MCF 10A (cell line): ENCODE measurements at places on chromosomes 2 and 18. TPM values are rescaled to one million over a fixed set of nuclear protein-coding genes. Genes with fewer than 3 reads are reported as not detected.

Gene SRD5A2
- not detected in 2 replicates for total RNA-seq

Gene CAPN14
- total RNA-seq, result not detected in 2 replicates

Gene HAAO
- total RNA-seq, result not detected in 2 replicates

- DNase-seq, result peak; percentile 11
- no peaks in the 10 kb centered on the region for H3K27me3 ChIP-seq
- H3K4me3 ChIP-seq, result no peak overlapping the region
- no peak overlapping the region for H3K27ac ChIP-seq
Observed at GRCh38 chr2:147033044-147033443, 811.8 kb upstream of the ACVR2A start.

DNA sequence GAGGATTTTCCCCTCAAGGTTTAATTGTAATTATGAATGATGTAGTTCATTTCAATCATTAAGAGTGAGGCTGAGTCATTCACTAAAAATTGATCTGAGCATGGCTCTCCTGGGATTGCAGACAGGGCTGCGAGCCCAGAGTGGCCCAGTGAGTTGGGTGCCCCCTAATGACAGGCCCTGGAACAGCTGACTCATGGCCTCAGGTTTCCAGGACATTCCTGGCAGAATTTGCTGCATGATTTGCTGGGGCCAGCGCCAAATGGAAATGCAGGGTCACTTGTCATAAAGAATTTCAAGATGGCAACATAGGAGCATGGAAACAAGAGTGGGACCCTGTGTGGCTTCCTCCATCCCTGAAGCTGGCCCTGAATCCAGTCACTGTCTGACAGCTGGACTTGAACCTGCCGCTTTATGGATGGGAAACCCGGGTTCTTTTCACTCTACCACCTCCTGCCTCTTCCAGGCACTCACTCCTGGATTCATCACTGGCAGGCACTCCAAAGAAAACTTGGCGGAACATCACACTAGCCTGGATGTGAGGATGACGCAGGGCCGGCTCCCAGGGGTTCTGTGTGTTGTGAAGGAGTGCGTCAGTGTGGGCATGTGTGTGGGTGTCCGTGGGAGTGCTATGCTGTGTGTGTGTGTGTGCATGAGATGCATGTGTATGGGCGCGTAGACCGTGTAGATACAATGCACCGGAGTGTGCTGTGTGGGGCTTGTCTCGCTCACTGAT lies 15.2 kb downstream of the OTOF start:
- no peaks in the 10 kb centered on the region for H3K27me3 ChIP-seq
- H3K36me3 ChIP-seq, result no peaks in the 10 kb centered on the region
- no peak overlapping the region for H3K4me3 ChIP-seq
- no peaks in the 10 kb centered on the region for H3K4me1 ChIP-seq

- H3K27me3 ChIP-seq, result no peaks in the 10 kb centered on the region
- no peak for DNase-seq
- H3K36me3 ChIP-seq, result peaks cover 2% of the 10 kb centered on the region
- no peak overlapping the region for H3K27ac ChIP-seq
Observed at GRCh38 chr2:65922030-65922429, 489.6 kb upstream of the SPRED2 start.

- H3K36me3 ChIP-seq, result no peaks in the 10 kb centered on the region
- H3K4me1 ChIP-seq, result no peaks in the 10 kb centered on the region
- no peak for DNase-seq
- peaks cover 76% of the 10 kb centered on the region for H3K27me3 ChIP-seq
- no peak overlapping the region for H3K4me3 ChIP-seq
Observed at GRCh38 chr2:154455166-154455565, 243.3 kb upstream of the KCNJ3 start.

DNA sequence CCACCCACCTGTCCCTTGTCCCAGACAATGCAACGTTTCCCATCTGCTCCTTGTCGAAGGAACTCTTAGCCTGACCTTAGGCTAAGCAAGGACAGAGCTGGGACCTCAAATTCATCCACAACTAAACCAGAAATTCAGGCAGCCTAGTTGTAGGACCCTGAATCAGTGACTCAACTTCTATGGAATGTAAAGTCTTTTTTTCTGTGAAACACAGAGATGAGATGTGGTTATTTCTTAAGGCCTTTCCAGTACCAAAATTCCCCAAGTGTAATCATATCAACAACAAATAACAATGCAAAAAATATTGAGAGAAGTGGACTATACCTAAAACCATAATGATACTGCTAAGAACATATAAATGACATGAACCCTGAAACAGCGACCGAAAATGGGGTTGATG lies 46.7 kb downstream of the EN1 start:
- DNase-seq, result no peak
- peaks cover 12% of the 10 kb centered on the region for H3K4me1 ChIP-seq
- peak overlapping the region; percentile 61 for H3K27ac ChIP-seq
- no peak overlapping the region for H3K4me3 ChIP-seq

GRCh38 chr2:231699006-231699405 lies 9.3 kb upstream of the PTMA start:
- DNase-seq, result no peak
- H3K27me3 ChIP-seq, result no peaks in the 10 kb centered on the region
- no peak overlapping the region for H3K27ac ChIP-seq
- H3K4me1 ChIP-seq, result peaks cover 11% of the 10 kb centered on the region
- H3K4me3 ChIP-seq, result no peak overlapping the region

DNA sequence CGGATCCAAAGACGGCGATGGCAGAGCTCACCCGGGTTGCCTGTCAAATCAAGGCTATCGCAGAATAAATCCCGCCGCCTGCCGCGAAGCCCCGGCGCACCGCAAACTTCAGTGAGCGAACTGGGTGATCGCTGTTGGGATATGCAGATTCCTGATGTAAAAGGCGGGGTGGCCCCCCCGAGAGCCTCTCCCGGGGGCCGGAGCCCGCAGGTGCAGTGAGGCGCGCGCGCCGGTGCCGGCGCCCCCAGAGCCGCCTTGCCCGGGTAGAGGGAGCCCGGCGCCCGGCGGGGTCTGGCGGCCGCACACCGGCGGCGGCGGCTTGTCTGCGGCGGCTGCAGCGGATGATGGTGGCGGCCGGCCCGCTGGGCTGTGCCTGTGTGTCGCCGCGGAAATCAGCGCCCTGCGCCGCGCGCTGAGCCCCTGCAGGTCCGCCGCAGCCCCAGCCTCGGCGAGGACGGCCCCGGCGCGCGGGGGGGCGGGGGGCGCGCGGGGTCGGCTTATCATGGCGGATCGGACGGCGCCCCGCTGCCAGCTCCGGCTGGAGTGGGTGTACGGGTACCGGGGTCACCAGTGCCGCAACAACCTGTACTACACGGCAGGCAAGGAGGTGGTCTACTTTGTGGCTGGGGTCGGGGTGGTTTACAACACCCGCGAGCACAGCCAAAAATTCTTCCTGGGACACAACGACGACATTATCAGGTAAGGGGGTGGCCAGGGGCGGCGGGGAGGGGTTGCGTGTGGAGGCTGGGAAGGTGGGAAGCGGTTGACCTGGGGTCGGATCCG lies 1.3 kb downstream of the EML6 start:
- peak; percentile 8 for DNase-seq
- H3K4me1 ChIP-seq, result peaks cover 32% of the 10 kb centered on the region
- H3K27ac ChIP-seq, result no peak overlapping the region
- no peaks in the 10 kb centered on the region for H3K36me3 ChIP-seq
- H3K4me3 ChIP-seq, result peak overlapping the region; percentile 87

DNA sequence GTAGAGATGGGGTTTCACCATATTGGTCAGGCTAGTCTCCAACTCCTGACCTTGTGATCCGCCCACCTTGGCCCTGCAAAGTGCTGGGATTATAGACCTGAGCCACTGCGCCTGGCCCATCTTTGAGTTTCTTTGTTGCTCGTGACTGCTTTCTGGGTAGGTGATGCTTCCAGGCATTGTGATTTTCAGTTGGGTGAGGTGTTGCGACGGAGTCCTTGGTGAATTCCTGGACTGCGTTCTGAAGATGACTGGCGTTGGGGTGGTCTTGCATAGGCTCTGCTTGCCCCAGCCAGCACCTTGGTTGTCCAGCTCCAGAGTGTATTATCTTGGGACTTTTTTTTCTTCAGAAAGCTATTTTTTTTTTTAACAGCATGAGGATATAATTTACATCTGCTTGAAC lies 103.4 kb downstream of the DCDC2C start:
- DNase-seq, result peak; percentile 60
- no peak overlapping the region for H3K27ac ChIP-seq
- peaks cover 15% of the 10 kb centered on the region for H3K4me1 ChIP-seq
- H3K27me3 ChIP-seq, result no peaks in the 10 kb centered on the region

GRCh38 chr2:38037757-38038621 lies 38.0 kb downstream of the CYP1B1 start:
- H3K4me1 ChIP-seq, result no peaks in the 10 kb centered on the region
- no peak overlapping the region for H3K4me3 ChIP-seq
- no peak for DNase-seq
- peaks cover 32% of the 10 kb centered on the region for H3K27me3 ChIP-seq
- H3K36me3 ChIP-seq, result no peaks in the 10 kb centered on the region
